ENCODE measurements at places on chromosomes 11 and 22. TPM values are rescaled to one million over a fixed set of nuclear protein-coding genes. Genes with fewer than 3 reads are reported as not detected.

SLC22A8 gene
- total RNA-seq: not detected

SLC1A2 gene
- not detected for total RNA-seq

HSPB2 gene
- 2.0 TPM for total RNA-seq

APOA5 gene
- total RNA-seq: not detected

LINC01488 gene
- not detected for total RNA-seq

MGAT3 gene
- total RNA-seq: 13.4 TPM

SCGB2A2 gene
- total RNA-seq: not detected

PKDREJ gene
- 0.16 TPM for total RNA-seq

FREY1 gene
- not detected for total RNA-seq

PRR5L gene
- total RNA-seq: 12.3 TPM

ARCN1 gene
- total RNA-seq: 227 TPM

ACR gene
- not detected for total RNA-seq

ACRV1 gene
- total RNA-seq: not detected

PPFIBP2 gene
- total RNA-seq: 29.6 TPM

TMPRSS13 gene
- total RNA-seq: not detected

Measured in subcutaneous adipose tissue (tissue), 4 donors.